ENCODE measurements at places on chromosomes 2 and 18.

- DNase-seq = no peak
These were observed 66.8 kb downstream of the GRB14 start for GRCh38 chr2:164554487-164554886.

DNA sequence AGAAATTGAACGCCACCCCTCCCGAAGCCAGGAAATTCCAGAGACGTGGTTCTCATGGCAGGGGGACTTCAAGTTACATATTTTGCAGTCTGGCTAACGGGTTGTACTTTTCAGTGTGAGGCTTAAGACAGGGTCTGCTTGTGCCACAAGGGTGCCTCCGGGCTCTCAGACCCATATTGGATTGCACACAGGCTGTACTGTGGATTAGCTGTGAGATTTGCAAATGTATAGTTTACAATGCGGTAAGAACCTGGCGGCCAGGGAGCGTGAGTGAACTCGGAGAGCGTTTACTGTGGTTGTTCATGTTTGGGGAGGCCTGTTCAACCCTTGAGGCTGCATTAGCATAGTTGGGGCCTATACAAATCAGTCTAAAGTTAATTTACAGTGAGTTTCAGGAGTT lies 143.9 kb upstream of the SIX2 start:
- DNase-seq = no peak

GRCh38 chr2:158043181-158043948 lies 58.3 kb upstream of the UPP2 start:
- DNase-seq = no peak

- DNase-seq = peak; percentile 62
These were observed 582 bp upstream of the ZAP70 start for GRCh38 chr2:97712693-97713295.

GRCh38 chr2:121804340-121804739 lies 48.9 kb downstream of the TSN start:
- DNase-seq = no peak

DNA sequence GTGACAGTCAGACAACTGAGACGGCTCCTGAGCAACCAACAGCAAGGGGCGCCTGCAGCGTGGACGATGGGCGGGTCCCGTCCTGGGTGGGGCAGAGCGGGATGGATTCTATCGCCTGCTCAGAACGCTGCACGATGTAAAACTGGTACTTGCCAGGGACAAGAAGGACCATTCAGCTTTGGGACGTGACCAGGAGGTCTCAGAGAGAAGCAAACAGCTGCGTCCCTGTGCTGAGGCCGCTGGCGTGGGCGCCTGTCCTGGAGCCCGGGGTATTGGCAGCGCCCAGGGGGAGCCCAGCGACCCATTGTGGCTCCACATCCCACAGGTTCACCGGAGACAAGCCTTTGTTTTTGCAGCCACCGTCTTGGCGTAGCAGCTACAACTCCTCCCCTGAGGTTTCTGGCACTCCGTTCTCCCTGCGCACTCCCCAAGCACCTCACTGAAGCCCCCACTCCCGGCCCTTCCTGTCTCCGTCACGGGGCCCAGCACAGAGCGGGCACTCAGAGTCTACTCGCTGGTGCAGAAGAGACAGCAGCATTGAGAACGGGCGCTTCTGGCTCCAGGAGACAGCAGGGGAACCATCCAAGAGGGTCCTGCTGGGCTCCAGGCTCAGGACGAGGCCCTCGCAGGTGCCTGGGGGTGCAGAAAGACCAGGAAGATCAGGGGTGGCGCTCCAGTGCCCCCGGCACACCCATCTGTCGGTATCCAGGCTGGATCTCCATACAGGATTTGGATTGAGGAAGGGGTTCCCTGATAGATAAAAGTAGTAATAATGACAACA lies 22.1 kb upstream of the KCNG2 start:
- no peak for DNase-seq

DNA sequence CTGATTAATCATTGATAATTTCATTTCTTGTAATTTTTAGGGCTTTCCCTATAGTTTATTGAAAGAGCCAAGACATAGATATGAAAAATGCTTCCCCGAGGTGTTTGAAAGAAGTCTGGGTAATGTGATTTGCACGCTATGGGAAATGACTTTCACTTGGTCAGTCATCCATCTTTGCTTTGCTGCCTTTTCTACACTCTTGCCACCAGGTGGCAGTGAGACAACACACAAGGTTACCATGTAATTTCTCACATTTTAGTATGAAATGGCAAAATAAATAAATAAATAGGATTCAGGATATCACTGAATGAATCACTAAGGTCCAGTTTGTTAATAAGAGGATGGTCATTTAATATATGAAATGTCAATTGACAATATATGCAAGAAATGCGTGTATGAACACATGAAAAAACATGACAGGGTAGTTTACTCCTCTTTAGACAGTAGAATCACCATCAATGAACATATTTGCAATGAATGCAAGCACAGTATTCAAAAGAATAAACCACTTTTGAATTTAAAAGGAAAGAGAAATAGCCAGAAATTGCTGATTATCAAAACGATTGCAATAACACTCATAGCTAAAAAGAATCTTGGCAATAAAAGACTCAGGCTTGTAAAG lies 52.2 kb upstream of the KCNH7 start:
- peak; percentile 15 for DNase-seq

GRCh38 chr2:204869132-204869823 lies 324.0 kb downstream of the PARD3B start:
- no peak for DNase-seq

GRCh38 chr2:66561645-66562303 lies 126.8 kb downstream of the MEIS1 start:
- DNase-seq = no peak

DNA sequence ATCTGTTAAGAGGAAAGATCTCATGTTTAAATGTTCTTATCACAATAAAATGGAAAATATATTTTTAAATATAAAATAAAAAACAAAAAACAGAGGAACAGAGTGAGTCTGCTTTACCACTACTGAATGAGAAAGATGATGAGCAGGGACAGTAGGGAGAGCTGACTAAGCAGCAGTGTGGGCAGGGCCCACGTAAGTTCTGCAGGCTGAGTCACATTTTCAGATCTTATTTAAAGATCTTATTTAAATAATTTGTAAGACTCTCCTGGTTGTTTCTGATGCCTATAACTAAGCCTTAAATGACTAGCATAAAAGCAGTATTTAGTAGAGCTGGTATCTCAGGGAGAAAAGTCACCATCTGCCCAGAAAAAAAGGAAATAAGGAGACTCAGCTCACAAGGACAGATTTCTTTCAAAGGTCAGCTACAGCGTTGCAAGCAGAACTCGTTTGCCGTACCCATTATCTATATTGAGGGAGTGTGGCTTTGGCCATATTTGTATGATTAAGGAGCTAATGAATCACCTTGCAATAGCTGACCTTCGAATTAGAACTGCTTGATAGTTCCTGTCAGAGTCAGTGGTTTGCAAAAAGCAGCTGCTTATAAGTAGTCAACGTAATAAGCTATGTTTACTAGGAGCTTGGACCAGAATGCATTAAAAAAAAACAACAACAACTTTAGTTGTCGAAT lies 322.1 kb upstream of the CHAC2 start:
- DNase-seq = no peak

DNA sequence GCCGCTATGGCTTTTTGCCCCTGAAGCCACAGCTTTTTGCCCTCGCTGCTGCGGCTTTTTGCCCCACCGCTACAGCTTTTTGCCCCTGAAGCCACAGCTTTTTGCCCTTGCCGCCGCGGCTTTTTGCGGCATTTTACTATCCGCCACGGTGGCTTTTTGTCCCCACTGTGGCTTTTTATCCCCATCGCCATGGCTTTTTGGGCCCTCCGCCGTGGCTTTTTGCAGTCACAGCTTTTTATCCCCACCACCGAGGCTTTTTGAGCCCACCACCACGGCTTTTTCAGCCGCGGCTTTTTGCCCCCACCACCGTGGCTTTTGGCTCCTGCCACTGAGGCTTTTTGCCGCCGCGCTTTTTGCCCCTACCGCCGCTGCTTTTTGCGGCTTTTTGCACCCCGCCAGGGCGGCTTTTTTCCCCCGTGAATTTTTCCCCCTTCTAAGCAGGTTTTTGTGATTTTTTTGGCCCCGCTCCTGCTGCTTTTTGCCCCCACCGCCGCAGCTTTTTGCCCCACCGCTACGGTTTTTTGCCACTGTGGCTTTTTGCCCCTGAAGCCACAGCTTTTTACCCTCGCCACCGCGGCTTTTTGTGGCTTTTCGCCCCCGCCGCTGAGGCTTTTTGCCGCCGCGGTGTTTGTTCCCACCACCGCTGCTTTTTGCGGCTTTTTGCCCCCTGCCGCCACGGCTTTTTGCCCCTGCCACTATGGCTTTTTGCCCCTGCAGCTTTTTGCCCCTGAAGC lies 2797.2 kb upstream of the TEKT4 start:
- DNase-seq = no peak

GRCh38 chr2:160308915-160309314 lies 108.8 kb upstream of the ITGB6 start:
- DNase-seq = no peak

DNA sequence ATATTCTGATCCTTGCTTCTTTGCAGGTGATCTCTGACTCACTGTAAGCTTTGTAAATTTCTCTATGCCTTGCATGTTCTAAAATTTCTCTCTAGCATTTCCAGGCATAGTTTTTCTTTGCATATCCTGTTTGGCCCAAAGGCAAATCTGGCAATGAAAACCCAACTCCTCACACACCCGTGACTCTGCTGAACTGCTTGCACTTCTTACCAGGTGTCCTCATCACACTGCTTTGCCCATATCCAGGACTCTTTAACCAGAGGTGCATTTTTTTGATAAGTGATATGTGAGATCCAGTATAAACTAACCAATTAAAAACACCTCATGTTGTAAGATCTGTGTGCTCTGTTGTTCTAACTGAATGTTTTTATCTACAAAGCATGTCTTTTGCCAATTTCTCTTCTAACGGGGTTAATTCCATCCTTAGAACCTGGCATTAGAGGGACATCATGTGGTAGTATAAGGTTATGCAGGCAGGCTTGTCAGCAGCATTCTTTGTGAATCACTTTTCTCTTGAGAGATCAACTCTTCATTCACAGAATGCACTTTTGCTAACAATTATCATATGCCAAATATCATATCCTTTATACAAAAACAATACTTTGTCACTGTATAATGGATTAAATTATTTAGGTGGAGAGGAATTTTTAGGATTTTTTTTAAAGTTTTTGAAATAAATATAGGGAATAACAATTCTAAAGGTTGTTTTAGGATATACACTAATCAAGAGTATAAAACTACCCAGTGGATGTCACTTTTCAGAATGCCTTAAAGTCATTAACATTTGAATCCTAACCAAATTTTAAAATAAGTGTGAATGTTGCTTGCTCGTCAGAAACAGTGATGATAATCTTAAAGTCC lies 20.8 kb upstream of the TMX3 start:
- DNase-seq = peak; percentile 11

DNA sequence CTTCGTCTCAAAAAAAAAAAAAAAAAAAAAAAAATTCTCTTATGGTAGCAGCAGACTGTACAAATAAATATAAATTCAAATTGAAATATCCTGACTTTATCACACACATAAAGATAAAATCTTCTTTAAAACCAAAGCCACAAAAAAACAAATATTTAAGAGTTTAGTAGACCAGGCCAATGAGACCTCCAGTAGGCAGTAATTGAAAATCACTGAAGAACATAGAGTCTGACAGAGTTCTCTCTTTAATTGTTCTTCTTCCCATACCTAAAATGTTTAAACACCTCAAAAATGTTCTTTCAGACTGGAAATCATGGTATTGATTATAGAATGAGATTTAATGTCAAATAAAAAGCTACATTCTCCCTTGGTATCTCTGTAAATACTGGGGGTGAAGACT lies 20.8 kb downstream of the PRPF40A start:
- no peak for DNase-seq

- DNase-seq = no peak
These were observed 52.0 kb upstream of the GLI2 start for GRCh38 chr2:120683701-120684100.

DNA sequence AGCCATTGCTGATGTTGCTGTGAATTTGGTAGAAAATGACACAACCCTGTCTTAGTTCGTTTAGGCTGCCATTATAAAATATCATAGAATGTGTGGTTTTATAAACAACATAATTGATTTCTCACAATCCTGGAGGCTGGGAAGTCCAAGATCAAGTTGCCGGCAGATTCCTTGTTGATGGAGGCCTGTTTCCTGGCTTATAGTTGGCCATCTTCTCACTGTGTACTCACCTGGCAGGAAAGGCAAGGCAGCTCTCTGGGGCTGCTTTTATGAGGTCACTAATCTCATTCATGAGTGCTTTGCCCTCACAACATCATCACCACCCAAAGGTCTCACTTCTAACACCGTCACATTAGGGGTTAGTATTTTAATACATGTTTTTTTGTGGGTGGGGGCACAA lies 58.4 kb downstream of the PHLPP1 start:
- DNase-seq = no peak

GRCh38 chr2:142308744-142309143 lies 177.9 kb upstream of the LRP1B start:
- no peak for DNase-seq

DNA sequence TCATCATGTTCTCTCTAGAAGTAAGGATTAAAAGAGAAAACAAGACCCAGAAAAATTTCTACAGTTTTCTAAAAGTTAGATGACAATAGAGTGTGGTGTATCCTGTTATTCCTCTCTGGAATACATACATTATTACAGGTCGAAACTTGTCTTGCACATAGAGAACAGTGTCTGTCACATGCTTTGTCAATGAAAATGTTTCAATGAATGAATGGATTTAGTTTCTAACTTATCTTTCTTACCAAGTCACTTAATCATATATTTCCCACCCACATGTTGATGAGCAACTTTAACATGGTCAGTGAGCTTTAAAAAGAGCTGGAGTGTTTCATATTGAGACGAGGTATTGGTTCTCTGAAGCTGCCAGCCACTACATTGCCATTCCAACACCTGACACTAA lies 4.3 kb downstream of the DSG4 start:
- no peak for DNase-seq

DNA sequence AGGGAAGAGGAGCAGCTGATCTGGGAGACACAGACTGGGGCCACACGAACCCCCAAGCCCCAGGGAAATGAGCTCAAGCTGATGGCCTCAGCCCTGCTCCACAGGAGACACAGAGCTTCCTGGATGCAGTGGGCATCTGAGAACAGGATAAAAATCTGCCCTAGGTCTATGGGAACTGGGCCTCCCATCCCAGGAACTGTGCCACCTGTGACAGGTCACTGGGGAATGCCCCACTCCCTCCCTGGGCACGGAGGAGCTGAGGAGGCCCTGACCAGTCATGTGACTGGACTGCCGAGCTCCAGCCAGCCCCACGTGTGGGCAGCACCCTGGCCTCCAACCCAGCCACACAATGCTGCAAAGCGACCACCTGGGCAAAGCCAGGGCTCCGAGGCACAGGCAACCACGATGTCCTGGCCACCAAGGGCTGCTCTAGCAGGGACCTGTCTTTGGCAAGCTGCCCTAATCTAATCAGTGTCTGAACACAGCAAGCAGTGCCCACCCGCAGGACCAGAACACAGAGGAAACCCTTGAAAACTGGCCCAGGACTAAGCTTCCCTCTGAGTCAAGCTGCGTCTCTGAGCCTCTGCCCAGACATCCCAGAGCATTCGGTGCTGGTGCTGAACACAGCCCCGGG lies 57.8 kb upstream of the ID2 start:
- DNase-seq = no peak

- DNase-seq = no peak
These were observed 45.8 kb upstream of the OTOS start for GRCh38 chr2:240186191-240186725.
